ENCODE measurements at places on chromosomes 5 and 9.

- DNase-seq = no peak
Observed at GRCh38 chr5:151719228-151720000, 32.7 kb upstream of the SPARC start.

- no peak for DNase-seq
Observed at GRCh38 chr5:66713998-66714397, 117.8 kb downstream of the MAST4 start.

DNA sequence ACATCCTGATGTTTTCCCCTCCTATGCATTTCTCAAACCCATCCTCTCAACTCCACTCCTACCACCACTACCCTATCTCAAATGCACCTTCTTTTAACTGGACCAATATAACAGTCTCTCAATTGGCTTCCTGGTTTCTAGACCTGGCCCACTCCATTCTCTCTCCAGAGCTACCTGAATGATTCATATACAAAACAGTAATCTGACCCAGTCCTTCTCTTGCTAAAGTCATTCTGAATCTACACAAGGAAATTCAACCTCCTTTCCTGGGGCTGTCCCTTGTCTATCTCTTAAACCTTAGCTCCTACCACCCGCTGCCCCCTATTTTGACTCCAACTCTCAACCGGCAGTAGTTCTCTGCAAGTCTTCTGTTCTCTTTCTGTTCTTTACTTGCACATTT, 97.2 kb downstream of the PCSK1 start:
- DNase-seq = no peak

GRCh38 chr5:107576736-107577393, 93.9 kb downstream of the EFNA5 start:
- DNase-seq = no peak

GRCh38 chr5:32027717-32028458, 146.2 kb downstream of the GOLPH3 start:
- peak; percentile 66 for DNase-seq

DNA sequence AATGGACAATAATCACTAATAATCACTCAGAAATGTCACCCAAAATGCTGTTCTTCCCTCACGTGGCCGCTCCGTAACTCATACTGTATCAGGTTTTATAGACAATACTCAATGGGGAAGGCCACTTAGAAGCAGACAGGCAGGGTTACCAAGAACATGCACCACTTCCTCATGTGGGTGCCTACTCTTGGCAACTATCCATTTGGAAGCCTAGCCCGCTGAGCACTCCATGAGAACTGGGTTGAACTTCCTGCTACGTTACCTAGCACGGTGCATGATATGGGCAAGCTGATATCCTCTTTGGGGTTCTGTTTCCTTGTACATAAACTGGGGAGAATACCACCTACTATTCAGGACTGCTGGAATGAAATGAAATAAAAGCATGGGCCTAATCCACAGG, 14.3 kb downstream of the DAP start:
- DNase-seq = peak; percentile 48

DNA sequence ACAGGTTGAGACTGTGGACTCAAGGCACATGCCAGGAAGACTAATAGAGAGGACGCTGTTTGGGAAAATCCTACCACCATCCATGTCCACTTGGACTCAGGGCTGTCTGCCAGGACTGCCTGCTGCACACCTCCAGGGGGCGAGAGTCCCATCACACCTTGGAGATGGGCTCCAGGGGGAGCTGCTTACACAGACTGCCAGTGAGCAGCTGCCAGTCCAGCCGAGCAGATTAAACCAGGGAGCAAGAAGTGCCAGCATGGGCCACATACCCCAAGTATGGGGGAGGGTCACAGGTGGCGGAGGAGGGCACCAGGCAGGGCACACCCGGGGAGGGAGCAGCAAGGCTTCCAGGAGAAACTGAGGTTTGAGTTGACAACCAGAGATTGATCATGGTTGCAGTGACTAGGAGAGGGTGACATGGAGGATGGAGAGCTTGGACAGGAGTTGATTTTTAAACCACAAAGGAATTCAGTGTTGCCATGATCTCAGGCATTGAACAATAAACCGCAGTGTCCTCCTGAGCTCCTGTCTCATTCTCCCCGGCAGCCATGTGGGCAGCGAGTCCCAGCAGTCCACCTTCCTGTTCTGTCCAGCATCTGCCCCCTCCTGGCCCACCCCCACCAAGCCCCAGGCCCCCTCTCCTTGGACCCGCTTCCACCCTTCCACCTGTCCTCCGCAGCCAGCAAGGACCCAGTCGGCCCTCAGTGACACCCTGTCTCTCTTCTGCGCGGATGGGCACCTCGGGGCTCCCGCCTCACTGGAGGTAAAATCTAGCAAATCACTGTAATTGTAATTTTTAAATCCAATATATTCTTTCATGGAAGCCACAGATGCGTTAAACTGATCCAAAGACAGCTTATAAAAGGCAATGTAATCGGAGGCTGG, 3.1 kb upstream of the VAV2 start:
- DNase-seq = no peak

- DNase-seq = peak; percentile 14
Observed at GRCh38 chr5:95620870-95621838, 1.3 kb downstream of the GPR150 start.

DNA sequence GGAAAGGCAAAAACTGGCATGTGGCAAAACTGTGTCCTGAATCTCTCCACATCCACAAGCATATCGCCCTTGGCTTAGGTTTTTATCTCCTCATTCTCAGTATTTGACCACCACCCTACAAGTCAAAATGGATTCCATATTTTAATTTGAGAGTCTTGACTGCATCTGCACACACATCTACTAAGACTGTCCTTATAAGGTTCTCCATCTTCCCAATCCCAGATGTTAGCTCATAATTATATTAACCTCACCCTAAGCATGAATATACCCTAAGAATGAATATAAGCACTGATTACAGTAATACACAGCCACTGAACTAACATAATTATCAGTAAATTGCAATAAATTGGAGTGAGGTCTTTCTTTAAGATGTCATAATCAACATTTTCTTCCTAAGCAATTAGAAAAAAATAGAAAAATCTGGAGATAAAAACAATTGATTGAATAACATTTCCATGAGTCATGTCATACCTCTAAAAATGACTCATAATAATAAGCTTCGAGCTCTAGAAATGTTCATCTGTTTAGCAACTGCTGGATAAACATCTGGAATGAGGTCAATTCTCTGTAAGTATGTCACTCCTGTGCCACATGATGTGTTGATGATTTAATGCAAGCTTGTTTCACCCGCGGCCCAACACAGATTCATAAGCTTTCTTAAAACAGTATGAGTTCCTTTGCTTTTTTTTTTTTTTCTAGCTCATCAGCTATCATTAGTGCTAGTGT, 39.9 kb upstream of the PAM start:
- DNase-seq = no peak

DNA sequence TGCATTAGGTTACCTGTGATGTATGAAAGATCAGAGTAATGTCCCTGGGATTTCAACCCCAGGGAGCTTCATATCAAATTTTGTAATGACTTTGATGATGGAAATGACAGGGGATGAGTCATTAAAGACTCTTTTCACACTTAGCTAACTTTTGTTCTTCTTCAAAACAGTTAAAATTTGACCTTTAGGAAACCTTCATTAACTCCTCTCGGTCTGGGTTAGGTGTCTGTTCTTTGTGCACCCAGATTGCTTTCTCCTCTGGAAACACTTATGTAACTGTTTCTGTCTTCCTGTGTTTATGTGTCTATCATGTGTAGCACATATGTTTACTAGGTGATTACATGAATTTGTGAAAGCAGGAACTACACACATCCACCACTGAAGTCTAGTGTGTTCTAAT, 1.6 kb downstream of the SRFBP1 start:
- no peak for DNase-seq

DNA sequence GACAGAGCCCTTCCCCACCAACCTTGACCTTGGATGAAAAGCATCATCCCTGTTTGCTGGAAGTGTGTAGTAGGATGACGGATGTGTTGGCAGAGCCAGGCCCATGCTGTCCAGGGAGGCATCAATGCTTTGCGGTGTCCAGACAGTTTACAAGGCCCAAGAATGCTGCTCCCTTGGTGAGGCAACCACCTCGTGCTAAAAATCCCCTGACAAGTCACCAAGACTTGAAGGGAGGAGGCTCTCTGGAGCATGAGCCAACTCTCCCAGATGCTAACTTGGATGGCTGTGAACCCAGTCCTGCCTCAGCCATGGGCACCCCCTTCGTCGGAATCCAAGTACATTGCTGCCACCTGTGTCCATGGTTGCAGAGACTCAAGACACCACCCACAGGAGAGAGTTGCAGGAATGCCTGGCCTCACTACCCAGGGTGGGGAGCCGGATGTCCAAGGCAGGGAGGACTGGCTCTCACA, 9.5 kb upstream of the NKD2 start:
- no peak for DNase-seq

DNA sequence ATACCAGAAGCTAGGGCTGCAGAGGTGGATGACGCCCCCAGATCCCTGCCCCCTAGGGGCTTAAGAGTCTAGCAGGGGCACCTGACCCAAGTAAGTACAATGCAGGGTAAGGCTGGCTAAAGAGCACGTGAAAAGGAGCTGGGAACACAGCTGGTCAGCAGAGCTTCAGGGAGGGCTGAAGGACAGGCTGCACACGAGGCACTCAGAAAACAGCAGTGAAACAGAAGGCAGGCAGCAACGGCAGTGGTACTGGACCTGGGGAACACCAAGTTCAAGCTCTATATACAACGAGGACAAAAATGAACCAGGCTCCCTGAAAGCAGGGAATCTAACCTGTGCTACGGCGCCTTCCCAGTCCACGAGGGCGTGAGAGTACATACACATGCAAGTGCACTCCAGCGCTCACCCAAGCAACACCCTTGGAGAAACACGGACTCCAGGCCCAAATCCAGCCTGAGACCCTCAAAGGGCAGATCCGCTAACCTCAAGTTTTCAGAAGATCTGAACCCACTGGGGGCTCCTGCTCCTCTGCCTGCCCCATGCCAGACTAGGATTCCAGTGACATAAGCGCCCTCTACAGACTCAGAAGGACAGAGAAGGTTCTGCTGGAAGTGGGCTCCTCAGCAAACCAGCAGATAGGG, 57.4 kb downstream of the PSMB7 start:
- peak; percentile 69 for DNase-seq

DNA sequence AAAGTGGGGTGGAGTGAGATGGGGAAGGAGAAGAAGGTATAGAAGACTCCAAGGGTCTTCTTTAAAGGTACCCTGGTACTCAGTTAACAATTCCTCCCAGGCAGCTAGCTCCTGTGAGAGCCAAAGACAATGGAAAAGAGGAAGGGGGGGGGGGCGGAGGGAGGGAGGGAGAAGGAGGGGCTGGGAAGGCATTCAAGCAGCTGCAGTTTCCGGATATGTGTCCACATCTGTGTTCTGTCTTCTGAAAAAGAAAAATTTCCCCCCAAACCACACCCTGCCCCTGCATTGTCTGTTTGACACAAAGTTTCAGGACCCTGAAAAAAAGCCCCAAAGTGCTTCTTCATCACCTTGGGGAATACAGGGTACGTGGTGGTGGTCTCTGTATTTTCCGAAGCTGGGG, 11.1 kb downstream of the SPRY4 start:
- no peak for DNase-seq

- no peak for DNase-seq
Observed at GRCh38 chr9:121240472-121241135, 27.4 kb upstream of the GSN start.

- no peak for DNase-seq
Observed at GRCh38 chr5:4866131-4866659, 273.9 kb upstream of the ADAMTS16 start.

GRCh38 chr5:96320797-96321196, 112.3 kb downstream of the PCSK1 start:
- DNase-seq = no peak

DNA sequence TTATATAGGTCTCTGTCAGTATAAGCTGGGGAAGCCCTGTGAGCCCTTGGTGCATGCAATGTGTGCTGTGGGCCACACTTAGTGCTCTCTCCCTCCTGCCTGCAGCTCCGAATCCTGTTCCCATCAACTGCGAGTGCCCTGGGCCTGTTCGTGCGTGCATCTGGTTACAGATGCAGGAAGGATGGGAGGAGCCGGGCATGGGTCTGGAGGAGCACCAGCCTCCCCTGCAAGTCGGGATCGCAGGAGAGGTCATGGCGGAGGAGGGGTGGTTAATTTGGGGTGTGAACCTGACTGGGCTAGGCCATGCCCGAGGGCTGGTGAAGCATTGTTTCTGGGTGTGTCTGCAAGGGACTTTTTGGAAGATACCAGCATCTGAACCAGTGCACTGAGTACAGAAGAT, 274.6 kb upstream of the IRX4 start:
- DNase-seq = no peak

DNA sequence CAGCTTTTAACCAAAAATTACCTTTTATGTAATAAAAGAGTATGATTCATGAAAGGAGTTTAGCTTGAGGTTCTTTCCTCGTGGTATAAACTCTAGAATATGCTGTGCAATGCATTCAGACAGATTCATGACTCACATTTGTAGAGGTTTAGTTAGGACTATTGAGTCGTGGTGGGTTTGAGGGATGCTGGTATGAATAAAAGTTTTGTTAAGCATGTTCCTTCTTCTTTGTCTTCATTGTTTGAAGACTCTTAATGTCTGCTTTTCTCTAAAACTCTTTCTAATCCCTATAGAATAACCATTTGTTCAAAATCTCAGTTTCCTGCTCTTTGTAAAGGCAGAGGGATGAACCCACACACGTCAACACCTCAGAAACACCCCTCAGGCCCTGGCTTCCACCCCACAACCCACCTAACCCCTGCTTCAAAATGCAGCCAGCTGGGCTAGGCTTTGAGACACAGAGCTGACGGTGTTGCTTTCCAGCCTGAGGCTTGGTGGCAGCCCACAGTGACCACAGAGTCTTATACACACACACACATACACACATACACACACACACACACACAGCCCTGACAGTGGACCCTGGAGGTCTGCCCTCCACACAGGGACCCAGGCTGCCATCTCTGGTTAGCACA, 69.0 kb upstream of the IRX1 start:
- DNase-seq = no peak

DNA sequence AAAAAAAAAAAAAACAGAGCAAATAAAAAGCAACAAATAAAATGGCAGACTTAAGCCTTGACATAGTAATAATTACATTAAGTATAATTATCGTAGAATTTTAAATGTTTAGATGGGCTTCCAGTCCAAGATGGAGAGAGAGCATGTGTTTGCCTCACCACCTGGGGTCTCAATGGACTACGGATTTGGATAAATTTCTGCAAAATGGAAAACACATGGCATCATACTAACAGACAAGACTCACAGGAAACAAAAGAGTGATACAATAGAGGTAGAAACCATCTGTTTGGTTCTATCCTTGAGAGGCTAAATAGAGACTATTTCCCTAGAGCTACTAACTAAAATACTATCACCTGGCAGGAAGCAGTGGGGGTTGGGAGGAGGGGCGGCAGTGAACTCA, 144.3 kb downstream of the MUSK start:
- no peak for DNase-seq

GRCh38 chr9:20084125-20084524, 295.3 kb upstream of the SLC24A2 start:
- DNase-seq = peak; percentile 57

GRCh38 chr9:70772601-70773000, 348.8 kb downstream of the TRPM3 start:
- no peak for DNase-seq

DNA sequence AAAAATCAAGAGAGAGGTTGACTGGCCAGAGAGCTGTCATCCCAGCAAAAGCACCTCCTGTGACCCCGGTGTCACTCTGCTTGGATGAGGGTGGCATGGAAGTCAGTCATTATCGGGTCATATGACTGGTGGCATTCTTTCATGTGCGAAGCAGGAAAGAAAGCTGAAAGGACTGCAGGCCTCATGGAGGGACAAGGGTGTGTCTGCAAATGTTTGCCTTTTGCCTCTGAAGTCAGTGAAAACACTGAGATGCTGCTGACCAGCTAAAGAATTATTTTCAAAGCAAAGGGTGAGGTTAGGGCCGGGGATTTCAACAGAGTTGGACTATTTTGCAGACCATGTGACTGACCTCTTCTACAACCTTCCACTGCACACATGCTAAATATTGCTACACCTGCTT, 298.3 kb downstream of the CSNK1G3 start:
- peak; percentile 23 for DNase-seq

All from thyroid gland (tissue), 4 donors.